SJCRH30 (cell line): ENCODE measurements at places on chromosomes 3 and 15.

- DNase-seq: peak; percentile 47
These were observed 20.9 kb downstream of the PDE8A start for GRCh38 chr15:85002517-85002916.

DNA sequence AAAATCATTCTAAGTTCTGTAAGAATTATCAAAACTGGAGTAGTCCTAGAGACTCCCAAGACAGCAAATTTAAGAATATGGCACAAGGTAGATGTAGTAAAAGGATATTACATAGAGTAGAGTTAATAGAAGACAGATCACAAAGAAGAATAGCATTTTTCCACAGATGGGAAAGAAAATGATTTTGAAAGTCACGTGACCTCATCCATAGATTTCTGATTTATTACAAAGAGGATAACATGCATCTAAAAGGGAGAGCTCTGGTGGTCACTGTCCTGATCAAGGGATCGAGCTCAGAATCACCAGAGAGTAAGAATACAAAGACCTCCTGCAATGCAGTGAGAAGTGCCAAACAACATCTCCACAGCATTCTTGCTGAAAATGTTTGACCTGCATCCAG is 354.4 kb downstream of the TBL1XR1 start:
- no peak for DNase-seq

DNA sequence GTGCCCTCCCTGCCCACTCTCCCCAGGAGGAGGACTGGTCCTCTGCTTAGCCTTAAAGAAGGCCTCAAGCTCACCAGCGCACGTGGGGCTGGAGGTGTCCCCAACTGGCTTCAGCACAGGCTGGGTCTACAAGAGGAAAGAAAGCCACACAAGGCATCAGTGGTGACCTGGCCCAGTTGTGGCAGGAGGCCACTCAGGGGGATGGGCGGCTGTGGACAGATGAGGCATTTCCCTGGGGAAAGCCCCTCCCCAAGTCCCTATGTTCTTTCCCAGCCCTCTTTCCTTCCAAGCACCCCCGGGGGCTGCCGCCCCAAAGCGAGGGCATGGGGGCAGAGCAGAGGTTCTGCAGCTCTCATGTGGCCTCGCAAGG is 155.2 kb upstream of the TLE3 start:
- no peak for DNase-seq

DNA sequence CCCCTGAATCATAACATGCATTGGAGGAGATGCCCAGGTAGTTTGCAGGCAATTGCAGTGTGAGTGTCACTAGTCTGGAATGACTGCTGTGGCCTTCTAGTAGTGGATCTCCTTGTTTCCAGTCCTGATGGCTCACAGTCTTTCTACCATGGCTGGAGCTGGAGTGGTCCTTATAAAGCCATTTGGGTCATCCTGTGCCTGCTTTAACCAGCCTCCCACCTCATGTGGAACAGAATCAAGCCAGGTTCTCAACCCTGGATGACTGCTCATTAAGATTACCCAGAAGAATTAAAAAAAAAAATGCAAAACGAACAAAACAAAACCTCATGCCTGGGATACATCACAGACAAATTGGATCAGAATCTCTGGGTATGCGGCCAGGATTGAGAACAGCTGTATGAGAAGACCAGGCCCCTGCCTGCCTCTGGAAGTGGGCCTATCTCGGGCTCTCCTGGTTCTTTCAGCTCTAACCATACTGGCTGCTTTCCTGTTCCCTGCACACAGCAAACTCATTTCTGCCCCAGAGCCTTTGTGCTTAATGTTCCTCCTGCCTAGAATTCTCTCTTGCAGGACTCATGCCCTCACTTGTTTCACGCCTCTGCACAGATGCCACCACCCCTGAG is 96.4 kb downstream of the ITPR1 start:
- DNase-seq: no peak

- DNase-seq: no peak
These were observed 42.0 kb downstream of the BFSP2 start for GRCh38 chr3:133441867-133442270.

GRCh38 chr3:176988795-176989194 is 208.5 kb downstream of the TBL1XR1 start:
- DNase-seq: no peak

DNA sequence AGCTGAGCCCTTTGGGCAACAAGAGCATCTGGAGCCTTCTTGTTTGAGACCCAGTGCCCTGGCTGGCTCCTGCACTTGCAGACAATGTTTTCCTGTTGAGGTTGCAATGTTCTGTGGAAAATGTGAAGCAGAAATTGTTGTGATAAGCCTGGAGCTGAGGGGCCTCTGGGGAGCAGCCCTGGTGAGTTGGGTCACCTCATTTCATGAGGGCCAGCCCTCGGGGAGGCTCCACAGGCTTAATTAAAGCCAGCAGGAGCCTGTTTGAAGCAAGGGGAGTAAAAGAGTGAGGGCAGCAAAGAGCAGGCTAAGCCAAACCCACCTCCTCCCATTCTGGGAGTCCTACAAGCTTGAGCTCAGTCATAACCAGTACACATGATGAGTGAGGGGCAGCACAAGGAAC is 154.3 kb downstream of the ALDH1A2 start:
- no peak for DNase-seq

DNA sequence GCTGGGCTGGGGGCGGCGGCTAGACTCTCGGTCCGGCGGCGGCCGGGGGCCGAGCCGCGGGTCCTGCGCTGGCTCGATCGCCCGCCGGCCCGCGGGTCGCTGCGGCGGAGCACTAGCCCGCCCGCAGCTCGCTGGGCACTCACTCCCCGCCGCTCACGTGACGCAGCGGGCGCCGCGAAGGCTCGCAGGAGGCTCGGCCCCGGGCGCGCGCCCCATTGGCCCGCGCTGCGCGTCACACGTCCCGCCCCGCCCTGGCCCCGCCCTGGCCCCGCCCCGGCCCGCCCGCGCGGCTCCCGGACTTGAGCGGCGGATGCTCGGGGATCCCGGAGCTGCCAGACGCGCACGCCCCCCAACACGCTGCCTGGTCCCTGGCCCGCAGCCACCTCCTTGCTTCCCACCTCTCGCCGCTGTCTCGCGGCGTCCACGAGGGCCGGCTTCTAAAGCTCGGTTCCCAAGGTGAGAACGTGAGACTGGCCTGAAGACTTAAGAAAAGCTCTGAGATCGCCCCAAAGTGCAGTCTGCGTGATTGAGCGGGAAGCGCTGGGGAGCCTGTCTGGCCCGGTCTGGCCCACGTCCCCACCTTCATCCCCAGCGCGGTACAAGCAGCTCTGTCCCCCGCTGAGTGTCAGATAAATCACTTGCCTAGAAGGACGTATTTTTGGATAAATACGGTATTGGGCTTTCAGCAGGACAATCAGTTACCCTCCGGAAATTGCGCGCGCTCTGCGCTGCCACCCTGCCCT is at the start of gene KLF15:
Gene KLF15 (minus strand): TSS at position 114 of the 743 bp plus-strand sequence. CDS start 4,486 bp downstream, outside the sequence.
- peak; percentile 74 for DNase-seq

DNA sequence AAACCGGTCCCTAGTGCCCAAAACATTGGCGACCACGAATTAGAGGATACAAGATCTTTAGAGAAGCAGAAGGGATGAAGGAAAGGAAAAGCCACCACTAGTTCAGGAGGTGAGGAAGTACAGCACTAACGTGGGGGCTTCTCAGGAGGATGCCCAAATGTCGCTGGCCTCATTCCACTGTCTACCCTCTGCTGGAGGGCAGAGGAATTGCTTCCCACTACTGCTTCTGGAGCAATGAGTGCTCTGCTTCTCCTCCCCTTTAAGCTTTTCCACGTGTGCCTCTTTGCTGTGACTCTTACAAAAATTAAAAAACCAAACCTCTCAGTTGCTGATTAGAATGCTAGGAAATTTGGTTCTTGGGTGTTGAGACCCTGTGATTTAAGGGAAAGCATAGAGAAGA is 281.3 kb downstream of the CLSTN2 start:
- no peak for DNase-seq

DNA sequence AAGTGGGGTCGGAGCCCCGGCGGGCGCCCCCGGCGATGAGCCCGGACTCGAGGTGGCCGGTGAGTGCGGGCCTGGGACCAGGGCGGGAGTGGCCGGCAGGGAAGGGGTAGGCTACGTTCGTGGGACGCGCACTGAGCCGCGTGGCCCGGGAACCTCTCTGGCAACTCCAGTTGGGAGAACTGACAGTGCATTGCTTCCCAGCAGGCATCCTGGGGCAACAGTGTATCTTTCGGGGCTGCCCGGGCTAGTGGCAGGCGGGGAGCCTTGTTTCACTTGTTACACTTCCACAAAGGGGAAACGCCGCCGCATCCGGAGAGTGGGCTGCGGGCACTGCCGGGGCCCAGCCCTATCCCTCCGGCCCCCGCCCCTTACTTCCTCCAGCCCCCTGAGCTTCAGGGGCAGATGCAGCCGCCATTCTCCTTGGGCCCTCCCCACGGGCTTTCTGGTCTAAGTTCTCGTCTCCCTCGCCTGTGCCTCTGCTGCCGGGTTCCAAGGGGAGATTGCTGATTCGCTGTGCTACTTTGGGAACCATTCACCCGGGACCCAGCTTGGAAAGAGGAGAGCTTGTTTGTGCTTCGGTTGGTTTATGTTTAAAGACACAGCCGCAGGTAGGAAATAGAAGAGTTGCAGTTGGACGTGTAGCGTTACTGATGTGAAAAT is 675 bp downstream of the BRPF1 start:
- DNase-seq: peak; percentile 33

- DNase-seq: no peak
These were observed 6.9 kb downstream of the HEXA start for GRCh38 chr15:72368899-72369298.

GRCh38 chr3:123021996-123022510 is 5.5 kb downstream of the SEMA5B start:
- no peak for DNase-seq

DNA sequence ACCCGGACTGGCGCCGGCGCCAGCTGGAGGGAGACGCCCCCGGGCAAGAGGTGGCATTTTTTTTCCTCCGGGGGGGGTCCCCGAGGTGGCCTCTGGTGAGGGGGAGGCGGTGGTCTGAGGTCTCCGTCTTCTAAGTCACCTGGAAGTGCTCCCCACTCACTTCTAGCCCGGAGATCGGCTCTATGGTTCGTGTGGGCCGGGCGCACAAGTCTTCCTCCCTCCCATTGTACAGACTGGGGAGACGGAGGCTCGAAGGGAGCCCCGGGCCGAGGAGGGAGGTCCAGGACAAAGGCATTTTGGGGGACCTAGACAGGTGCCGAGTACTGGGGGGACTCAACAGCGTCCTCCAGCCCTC is 4.4 kb downstream of the GATA2 start:
- peak; percentile 22 for DNase-seq

GRCh38 chr3:129291236-129291886 is 12.7 kb downstream of the HMCES start:
- DNase-seq: no peak

DNA sequence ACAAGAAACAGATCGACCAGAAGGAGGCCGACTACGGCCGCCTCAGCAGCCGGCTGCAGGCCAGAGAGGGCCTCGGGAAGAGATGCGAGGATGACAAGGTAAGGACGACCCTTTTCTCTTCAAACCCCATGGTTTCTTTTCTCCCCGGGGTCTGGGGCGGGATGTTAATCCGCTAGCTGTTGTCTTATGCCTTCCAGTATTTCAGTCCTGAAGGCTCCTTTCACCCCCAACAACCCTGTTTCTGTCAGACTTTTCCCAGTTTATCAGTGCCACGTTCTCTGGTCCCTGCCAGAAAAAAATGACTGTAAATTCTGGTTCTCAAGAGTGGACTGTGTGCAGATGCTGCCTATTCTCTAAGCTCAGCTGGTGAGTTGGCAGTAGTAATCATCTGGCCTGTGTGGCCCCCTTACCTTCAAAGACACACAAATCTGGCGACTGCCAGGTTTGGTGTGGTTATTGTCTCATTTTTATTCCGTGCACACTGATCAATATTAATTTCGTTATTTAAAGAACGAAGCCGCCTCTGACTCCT is 806 bp downstream of the GOLM2 start:
- no peak for DNase-seq
